Progenitor cell of endocrine pancreas (in vitro differentiated cells): ENCODE measurements at places on chromosomes 3 and 15.
A peak's percentile ranks its signal among the peaks of the same experiment; 100 is the strongest.

GRCh38 chr3:87461443-87461842, 185.1 kb upstream of the POU1F1 start:
- DNase-seq: no peak

GRCh38 chr3:144128108-144128892, 156.7 kb downstream of the DIPK2A start:
- DNase-seq: no peak

- DNase-seq: no peak
Observed at GRCh38 chr15:78679089-78679511, 38.1 kb upstream of the CHRNB4 start.

GRCh38 chr3:119350114-119350513, 55.9 kb downstream of the ARHGAP31 start:
- no peak for DNase-seq

DNA sequence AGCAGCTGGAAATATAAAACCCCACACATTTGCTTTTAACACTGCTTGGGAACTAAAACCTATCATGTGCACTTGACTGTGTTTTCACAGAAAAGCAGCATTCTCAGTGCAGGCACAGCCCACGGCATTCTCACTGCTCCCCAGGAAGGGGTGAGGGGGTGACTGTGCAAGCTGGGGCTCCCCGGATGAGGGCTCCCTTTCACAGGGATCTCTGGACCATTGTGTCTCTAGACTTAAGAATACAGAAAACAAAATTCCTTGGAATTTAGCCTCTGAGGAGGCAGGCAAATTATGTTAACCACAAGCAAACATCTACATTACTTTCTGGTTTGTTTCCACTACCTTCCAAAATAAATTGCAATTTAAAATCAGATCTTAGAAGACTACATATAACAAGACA, 100.3 kb downstream of the FSIP1 start:
- no peak for DNase-seq

DNA sequence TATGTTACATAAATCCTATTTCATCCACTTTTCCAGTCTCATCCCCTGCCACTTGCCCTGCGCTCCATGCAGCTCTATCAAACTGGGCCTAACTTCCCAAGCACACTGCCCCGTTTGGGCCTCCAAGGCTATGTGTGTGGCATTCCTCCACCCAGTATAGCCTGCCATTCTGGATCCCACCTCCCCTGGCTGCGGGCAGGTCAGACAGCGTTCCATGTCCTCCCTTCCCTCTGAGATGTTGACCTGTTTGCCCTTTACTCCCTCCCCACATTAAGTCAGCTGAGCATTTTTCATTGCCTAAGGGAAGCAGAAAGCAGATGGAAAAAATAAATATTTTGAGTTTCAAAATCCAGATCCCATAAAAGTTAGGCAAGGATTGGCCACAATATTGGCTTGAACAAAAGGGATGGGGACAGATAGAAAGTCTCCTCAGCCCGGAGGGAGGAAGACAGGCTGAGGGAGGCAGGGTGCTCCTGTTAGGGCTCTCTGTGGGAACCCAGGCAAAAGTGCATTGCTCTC, 73.3 kb downstream of the CYP19A1 start:
- no peak for DNase-seq

GRCh38 chr3:29331035-29331434, 50.2 kb downstream of the RBMS3 start:
- no peak for DNase-seq

GRCh38 chr3:118436697-118437262, 597.9 kb downstream of the IGSF11 start:
- no peak for DNase-seq

DNA sequence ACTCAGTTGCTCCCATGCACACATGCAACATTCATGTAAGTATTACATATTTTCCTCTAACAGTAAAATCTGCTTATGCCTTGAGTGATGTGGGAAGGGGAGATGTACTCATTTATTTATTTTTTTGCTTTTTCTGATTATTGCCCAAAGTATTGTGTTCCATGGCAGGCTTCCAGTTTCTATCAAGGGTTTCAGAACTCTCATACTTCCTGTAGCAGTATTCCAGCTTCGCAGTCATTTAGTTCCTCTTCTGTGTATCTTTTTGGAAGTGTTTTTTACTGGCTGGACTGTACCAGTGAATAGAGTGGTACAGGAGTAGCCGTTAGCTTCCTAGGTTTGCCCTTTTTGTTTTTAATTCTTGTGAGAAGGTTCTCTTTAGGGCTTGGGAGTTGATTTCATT, 26.9 kb downstream of the RAB11A start:
- DNase-seq: no peak

DNA sequence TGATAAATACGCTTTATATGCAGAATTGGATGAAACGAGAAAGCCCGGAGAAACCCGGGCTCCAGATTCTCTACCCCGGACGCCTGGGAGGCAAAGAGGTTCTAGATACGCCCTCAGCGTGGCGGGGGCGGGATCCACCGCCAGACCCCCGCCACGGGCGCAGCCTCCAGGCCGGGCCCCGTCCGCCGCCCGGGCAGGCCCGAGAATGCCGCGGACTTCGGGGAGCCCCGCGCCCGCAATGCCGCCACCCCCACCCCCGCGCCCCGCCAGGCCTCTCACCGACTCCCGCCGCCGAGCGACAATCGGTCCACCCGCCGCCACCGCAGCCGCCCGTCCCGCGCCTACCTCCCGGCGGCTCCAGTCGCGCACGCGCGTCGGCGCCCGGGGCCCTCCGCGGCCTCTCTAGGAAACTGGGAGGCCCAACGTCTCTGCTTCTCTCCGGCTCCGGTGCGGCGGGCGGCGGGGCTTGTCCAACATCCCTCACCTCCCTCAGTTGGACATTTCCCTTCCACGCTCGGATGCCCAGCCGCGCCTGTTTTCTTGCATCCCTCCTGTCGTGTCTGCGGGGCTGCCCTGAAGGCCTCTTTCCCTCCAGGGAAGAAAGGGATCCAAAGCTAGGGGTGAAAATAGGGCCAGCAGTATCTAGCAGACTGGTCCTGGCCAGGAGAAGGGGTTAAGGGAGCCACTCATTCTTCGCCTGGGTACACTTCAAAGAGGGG, at the start of gene ZNF445:
TSS of gene ZNF445 (minus strand) at position 359 of the 719 bp plus-strand sequence. CDS start 22,121 bp downstream, outside the sequence.
- DNase-seq: peak; percentile 66

- DNase-seq: no peak
Observed at GRCh38 chr3:157279237-157279636, 119.3 kb upstream of the CCNL1 start.

- no peak for DNase-seq
Observed at GRCh38 chr3:129756871-129757270, 136.6 kb downstream of the TMCC1 start.

DNA sequence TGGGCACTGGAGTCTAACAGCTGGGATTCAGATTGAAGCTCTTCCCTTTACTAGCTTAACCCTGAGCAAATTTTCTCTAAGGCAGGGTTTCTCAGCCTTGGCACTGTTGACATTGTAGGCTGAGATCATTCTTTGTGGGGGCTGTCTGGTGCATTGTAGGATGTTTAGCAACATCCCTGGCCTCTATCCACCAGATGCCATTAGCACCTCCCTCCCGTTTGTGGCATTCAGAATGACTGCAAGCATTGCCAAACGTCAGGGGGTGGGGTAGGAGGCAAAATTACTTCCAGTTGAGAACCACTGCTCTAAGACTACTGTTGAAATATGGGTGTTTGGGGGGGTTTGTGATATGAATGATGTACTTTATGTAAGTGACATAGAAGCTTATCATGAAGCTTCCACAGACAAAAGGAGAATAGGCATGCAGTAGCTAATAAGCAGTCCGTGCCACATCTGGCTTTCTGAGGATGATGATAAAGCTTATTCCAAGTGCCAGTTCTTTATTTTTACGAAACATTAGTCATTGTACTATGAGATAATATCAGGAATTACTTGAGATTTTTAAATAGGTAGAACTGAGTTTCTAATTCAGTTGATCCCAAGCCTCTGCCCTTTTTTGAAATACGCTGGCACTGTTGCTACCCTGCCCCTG, 39.3 kb downstream of the NKIRAS1 start:
- DNase-seq: no peak
